Stimulated activated CD4-positive, alpha-beta T cell treated with anti-CD3 and anti-CD28 coated beads, Interleukin-4, amount 100 ng/mL, for 24 hours (primary cell): ENCODE measurements at places on chromosomes 11 and 22.
A peak's percentile ranks its signal among the peaks of the same experiment; 100 is the strongest.

GRCh38 chr11:75429902-75430713, 2.9 kb downstream of the KLHL35 start:
- DNase-seq: peak; percentile 60

DNA sequence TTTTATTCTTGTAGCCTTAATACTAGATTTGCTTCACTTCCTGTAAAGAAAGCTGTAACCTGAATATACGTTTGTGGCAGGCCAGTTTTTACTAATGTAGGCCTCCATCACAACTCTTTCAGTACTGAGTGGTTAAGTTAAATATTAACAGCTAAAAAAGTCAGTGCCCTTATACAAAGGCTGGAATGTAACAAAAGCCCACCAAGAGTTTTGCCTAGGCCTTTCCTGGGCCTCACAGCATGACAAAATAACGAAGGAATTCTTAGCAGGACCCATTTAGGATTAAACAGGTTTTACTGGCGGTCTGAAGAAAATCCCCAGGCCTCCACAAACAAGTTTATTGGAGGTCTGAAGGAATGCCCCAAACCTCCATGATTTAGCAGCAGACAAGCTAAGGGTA, 43.7 kb downstream of the PIWIL3 start:
- DNase-seq: no peak

DNA sequence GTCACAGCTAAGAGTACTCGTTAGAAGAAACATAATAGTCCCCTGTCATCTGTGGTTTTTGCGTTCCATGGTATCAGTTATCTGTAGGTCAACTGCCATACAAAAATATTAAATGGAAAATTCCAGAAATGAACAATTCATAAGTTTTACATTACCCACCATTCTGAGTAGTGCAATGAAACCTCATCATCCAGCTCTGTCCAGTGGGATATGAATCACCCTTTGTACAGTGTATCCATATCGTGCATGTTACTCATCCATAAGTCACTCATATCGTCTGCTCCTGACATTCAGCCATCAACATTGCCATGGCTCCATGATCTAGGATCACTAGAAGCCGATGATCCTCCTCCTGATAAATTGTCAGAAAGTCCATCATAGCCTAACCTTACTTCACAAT, 174.9 kb upstream of the C11orf87 start:
- DNase-seq: no peak

DNA sequence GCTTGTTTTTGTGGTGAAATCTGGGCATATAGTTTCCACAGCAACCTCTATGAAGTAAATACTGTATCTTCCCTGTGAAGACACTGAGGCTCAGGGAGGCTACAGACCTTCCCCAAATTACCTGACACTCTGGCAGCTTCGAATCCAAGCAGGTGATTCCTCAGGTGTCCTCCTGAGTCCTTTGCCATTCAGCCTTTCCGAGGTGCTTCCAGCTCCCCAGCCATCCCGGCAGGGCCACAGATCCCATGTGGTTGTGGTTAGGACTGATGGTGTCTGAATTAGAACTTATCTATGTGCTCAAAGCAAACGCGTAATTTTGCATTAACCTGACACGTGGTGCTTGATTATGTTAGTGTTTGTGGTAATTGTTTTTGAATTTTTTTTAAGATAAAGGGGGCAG, 785.6 kb downstream of the BRD1 start:
- DNase-seq: no peak

GRCh38 chr11:70233511-70233934, 30.4 kb downstream of the FADD start:
- DNase-seq: no peak

- DNase-seq: no peak
These were observed 265.8 kb downstream of the GRM5 start for GRCh38 chr11:88799771-88800500.
